ENCODE measurements at places on chromosomes 16 and 17. TPM values are rescaled to one million over a fixed set of nuclear protein-coding genes. Genes with fewer than 3 reads are reported as not detected.

- DNase-seq = no peak
Observed at GRCh38 chr16:980595-980854, 1.0 kb upstream of the SOX8 start.

- no peak for DNase-seq
Observed at GRCh38 chr17:13492737-13493122, 109.0 kb downstream of the HS3ST3A1 start.

DNA sequence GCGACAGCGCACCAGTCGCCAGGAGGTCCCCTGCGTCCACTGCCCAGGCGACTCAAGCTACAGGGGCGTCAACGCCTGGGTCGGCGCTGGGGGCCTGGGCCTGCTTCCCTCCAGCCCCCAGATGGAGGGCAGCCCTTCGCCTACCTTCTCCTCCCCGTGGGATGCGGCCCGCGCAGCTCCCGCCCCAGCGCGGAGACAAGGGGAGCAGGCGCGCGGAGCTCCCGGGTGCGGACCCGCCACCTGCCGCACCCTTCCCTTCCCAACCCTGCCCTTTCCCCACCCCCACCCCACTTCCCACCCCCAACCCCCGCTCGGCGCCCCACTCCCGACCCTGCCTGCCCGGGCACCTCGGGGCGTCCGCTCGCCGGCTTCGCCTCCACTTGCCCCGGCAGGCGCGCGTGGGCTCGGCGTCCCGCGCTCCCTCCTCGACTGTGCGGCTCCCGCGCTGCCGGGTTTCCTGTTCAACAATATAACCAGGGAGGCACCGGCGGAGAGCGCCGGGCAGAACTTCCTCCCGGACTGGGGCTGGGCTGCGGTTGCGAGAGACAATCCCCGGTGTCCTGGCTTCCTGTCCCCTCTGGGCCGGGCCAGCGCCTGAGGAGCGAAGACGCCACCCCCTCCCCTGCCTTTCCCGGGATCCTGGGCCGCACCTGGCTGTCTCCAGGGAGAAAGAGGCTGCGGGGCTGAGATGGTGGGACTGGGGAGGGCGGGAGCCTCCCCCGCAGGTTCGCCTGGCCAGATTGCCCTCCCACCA, at the start of gene ARHGAP27:
Gene ARHGAP27, minus strand, starts transcription at position 466 of the 754 bp plus-strand sequence. CDS start 2,591 bp downstream, outside the sequence.
- DNase-seq = peak; percentile 85

The SHBG gene
- not detected for total RNA-seq

The RAB37 gene
- total RNA-seq = 7.4 TPM

Data from lower lobe of right lung (tissue), 2 donors.